ENCODE measurements at places on chromosomes 1 and 21.

DNA sequence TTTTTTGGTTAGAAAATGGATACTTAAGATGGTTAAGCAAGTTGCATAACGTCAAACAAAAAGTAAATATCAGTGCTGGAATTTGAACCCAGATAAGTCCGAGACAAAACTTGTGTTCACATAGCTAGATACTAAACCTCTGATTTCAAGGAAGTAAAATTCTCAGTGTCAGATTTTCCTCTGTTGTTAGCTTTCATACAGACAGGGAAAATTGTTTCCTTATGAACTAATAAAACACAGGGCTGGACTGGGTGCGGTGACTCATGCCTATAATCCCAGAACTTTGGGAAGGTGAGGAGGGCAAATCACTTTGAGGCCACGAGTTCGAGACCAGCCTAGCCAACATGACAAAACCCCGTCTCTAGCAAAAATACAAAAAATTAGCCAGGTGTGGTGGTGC is 51.3 kb downstream of the PCNX2 start:
- no peak for DNase-seq

GRCh38 chr1:100972185-100972584 is 53.4 kb downstream of the DPH5 start:
- DNase-seq: no peak

DNA sequence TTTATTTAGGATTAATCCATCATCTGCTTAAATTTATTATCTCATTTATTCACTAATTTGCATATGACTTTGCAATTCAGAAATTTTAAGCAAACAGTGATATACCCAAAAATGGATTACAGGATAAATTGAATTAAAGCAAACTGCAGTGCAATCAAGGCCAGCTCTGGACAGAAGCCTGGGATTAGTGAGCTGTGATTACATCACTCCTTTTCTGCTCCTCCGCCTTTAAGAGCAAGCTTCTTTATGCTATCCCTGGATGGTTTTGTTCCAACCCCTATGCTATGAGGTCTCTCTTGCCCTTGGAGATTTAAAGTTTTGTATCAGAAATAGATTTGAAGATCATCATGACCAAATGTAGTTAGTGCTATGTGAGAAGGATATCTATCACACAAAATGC is 32.6 kb downstream of the GPR52 start:
- DNase-seq: no peak

DNA sequence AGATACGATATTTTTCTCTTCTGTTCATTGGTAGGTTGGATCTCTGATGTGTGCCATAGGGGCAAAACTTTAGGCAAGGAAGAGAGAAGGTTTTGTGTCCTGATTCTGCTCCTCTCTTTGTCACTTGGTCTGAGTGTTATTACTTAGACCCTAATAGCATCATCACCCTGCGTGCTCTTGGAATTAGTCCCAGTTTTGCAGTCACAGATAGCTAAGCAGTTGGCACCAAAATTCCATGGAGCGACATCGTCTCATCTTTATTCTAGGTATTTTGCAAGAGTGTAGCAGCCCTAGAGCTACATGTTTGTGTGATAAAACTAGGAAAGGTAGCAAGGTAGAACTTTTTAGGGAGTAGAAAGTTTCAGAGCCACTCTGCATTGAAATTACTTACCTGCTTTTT is 23.8 kb downstream of the PIP5K1A start:
- DNase-seq: no peak

- no peak for DNase-seq
Observed at GRCh38 chr1:157400766-157401165, 151.5 kb downstream of the FCRL5 start.

GRCh38 chr1:229093609-229094336 is 177.1 kb upstream of the RAB4A start:
- no peak for DNase-seq

DNA sequence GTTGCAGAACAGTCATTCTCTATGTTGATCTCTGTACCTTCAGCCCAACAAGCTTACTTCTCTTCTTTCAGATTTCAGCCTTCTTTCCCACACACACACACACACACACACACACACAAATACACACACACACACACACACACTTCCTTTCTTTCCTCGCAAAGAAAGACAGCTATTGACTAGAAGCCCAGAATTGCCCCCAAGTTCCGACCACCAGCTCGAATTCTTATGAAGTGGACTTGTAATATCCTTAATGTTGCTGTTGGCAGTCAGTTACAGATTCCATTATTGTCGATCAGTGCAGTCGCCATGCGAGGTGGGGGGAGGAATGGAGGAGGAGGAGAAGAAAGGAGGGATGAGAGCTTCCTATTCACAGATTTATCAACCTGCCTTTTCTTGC is 125.5 kb downstream of the CLEC20A start:
- no peak for DNase-seq

- DNase-seq: peak; percentile 91
Observed at GRCh38 chr1:150515328-150516049, at the start of gene FALEC. FALEC (plus strand) TSS chr1:150515752.

- DNase-seq: no peak
Observed at GRCh38 chr1:198605406-198605805, 33.4 kb upstream of the PTPRC start.

DNA sequence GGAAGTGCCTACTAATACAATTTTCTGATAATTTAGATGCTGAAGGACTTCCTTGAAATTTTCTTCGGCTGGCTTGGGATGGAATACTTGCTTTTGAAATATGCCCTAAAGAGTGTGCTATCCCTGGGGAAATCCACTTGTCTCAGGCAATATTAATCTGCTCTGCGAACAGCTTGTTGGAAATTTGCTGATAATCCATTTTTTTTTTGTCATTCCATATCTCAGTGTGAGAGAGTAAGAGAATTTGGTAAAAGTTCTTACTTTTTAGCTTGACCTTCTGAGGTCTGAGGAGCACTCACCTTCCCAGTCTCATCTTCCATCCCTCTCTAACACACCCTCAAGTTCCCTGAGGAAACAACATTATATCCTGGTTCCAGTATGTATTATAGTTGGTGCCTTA is 36.8 kb downstream of the DNAJC6 start:
- DNase-seq: no peak

- no peak for DNase-seq
Observed at GRCh38 chr1:84541679-84542078, 32.6 kb downstream of the CTBS start.

DNA sequence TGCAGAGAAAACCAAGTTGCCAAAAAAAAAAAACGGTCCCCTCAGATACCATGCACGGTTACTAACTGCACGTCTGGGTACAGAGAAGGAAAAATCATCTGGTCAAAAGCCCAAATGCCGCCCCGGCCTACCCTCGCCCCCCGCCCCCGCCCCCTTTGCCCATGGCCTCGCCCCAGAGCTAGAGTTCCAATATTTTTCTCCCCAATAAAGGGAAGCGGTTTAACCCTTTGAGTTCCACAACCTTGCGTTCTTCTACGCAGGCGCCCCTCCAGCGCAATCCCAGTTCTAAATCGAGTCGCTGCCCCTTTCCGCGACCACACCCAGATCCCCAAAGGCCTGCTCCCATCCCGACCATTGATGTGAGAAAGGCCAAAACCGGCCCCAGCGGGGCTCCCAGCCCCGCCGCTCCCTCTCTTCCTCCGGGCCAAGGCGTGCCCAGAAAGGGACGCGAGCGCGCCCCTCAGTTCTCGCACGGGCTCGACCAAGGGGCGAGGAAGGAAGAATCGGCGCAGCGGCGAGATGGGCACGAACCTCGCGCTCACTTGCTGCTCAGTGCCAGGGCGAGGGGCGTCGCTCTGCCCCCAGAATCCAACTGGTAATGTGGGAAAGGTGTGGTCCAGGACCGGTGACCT is 797 bp downstream of the WDR47 start:
- DNase-seq: no peak

DNA sequence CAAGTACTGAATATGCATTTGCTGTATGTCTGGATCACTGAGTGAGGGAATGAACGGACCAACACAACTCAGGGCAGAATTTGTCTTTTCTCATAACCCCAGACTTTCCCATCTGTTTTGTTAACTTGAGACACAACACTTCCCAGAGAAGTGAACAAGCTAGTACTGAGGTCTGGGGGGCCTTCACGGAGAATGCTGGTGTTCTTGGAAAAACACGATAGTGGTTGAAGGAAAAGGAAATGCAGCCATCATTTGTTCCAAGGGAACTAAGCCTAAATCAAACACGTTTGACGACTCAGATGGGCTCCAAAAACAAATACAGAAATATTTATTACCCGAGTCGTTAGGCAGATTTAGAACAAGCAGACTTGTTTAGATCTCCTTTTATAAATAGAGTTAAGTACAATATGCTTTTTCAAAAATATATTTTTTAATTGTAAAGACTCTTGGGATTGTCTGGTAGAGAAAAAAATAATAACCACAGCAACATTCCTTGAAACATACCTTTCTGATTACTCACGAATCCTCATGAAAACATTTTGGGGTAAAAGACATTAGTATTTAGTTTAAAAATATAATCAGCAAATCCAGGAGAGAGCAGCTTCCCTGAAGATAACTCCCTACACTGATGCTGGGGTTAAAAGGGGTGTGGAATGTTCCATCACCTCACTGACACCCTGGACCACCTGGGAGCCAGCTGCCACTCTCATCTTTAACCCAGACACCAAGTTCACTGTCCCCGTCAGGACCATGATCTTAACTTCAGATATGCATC is 427.7 kb upstream of the RUNX1 start:
- DNase-seq: no peak

DNA sequence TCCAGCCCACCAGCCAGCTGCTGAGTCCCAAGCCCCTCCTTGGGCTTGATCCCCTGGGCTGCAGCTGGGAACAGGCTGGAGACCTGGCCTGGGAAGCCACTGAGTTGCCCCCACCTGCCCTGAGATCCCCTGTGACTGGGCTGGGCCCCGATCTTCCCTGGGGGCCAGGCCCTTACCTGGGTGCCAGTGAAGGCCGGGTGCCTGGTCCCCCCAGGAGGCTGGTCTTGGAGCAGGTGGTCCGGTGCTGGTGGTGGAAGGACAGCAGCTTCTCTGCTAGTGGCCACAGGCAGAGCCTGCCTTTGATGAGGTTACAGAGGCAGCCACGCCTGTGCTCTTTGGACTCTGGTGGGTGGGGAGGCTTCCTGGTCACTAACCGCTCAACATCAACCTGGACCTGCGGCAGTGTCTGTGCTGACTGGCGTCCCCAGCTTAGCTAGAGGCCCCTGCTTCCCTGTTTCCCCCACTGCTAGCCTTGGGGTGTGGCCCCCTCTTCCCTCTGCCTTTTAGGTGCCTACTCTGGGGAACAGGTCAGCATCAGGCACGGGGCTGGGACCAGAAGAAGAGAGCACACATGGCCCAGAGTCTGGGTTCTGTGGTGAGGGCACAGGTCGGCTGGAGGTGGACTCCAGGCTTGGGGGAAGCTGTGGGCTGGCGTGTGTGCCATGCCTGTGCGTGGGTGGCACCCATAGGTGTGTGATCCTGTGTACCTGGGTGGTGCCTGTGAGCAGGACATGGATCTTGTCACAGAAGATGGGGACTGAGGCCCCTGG is at the start of gene EPS8L3:
Gene EPS8L3, minus strand, starts transcription at position 278 of the 770 bp plus-strand sequence. CDS start 2,174 bp downstream, outside the sequence.
- no peak for DNase-seq

DNA sequence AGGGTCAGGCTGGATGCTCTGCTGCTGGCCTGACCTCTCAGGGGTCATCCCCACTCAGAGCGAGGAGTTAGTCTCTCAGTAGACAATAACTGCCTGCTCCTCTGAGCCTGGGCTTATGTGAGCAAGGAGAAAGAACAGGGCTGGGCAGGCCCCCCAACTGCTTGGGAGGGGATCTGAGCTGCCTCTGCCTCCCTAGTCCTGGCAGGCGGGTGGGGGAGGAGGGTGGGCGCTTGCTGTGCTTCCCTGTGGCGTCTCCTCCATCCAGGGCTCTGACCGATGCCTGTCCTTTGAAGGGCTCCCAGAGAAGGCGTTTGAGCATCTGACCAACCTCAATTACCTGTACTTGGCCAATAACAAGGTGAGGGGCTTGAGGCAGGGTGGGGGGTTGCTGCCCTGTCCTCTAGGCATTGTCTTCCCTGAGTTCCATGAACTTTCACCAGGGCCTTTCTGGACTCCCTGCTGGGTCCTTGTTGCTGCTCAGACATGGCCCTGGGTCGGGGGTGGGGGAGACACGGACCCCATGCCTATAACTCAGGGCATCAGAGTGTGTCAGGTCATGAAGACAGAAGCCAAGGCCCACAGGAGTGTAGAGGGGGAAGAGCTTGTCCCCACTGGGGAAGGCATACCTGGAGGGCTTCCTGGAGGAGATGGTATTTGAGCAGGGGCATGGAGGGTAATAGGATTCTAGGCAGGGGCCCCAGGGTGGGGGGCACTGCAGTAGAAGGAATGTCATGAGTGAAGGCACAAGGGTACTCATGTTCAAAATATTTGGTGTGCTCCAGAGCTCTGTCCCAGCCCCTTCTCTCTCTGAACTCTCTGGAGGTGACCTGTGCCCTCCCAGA is 12.5 kb downstream of the PODN start:
- no peak for DNase-seq

GRCh38 chr1:152858062-152858461 is 1.7 kb upstream of the LCE7A start:
- DNase-seq: no peak

DNA sequence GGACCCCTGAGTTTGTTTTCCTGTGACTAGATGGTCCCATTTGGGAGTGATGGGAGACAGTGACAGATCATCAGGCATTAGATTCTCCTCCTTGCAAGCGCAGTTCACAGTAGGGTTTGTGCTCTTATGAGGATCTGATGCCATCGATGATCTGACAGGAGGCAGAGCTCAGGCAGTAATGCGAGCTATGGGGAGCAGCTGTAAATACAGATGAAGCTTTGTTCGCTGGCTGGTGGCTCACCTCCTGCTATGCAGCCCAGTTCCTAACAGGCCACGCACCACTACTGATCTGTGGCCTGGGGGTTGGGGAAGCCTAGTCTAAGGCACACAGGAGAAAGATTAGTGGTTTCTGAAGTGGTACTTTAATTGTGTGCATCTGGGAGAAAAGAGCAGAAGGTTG is 7.1 kb upstream of the PLPP3 start:
- no peak for DNase-seq

DNA sequence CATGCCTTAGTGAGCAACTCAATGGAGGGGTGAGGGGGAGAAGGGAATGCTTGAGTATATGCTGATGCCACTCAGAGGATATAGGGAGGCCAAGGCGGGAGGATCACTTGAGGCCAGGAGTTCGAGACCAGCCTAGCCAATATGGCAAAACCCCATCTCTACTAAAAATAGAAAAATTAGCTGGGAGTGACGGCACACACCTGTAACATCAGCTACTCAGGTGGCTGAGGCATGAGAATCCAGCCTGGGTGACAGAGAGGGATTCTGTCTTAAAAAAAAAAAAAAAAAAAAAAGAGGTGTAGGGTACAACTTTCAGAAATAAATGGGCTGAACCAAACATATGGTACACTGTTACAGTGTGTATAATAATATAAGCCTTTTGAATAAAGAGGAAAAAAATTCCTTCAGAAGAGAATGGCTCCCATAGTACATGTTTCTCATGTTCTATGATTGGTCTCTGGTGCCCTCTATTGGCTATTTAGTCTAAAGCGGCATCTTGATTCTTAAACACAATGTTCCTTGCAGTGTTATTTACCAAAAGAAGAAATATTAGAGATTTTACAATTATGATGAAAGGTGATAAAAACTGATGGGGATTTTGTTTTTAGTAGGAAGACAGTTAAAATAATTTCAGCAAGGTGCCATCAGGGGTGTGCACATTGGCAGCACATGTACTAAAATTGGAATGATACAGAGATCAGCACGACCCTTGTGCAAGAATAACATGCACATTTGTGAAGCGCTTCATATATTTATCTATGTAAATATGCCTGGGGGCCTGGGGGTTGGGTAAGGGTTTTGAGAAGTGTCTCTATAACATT is 109.8 kb downstream of the PATJ start:
- DNase-seq: no peak

GRCh38 chr1:163298365-163298764 is 23.4 kb upstream of the NUF2 start:
- no peak for DNase-seq

Measured in activated T-cell treated with anti-CD3 and anti-CD28 coated beads for 48 hours (primary cell).